Progenitor cell of endocrine pancreas (in vitro differentiated cells): ENCODE measurements at places on chromosomes 11 and 22.

DNA sequence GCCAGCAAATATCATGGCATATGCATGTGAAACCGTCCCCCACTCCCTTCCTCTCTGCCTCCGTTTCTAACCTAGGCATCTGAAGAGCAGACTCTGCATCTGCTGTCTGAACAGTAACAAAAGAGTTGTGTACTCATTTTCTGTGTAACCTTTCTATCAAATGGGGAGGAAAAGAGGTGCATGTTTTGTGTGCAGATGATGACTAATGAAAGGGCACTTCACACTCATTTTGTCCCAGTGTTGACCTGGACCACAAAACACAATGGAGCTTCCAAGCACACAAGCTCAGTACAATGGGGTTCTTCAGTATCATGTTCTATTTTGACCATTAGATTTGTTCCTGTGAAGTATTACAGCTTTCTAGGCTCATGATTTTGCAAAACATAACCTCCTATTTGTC is 13.0 kb downstream of the JHY start:
- DNase-seq, result no peak

GRCh38 chr11:5242933-5243815 is 6.5 kb downstream of the HBG1 start:
- DNase-seq, result no peak

GRCh38 chr22:37122598-37123180 is 13.2 kb upstream of the TMPRSS6 start:
- DNase-seq, result no peak

DNA sequence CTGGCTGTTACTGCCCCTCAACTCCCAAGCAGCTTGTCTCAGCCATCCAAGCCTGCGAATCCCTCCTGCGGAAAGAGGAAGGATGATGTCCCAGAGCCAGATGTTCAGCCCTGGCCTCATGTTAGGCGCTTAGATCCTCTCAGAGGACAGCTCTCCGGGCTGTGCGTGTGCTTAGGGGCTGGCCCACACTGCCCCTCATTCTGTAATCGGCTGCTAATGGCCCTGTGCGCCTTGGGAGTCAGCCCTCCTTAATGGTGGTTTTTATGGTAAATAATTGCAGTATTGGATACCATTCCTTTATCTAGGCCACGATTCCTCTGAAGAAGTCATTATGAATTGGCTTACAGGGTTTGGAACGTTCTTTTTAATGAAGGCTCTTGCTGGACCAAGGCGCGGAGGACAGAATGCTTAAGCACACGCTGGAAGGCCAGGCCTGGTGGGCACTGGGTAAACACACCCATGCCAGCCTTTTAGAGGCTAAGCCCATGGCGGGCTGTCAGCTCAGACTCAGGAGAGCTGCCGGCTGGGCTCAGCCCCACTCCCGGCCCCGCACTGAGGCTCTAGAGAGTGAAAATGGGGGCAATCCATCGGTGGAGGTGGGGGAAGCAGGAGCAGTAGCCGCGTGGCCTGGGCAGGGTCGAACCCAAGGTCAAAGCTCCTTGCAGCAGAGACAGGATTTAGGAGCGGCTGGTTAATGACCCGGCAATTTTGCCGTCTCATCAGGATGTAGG is 1157.5 kb downstream of the BRD1 start:
- DNase-seq, result no peak

DNA sequence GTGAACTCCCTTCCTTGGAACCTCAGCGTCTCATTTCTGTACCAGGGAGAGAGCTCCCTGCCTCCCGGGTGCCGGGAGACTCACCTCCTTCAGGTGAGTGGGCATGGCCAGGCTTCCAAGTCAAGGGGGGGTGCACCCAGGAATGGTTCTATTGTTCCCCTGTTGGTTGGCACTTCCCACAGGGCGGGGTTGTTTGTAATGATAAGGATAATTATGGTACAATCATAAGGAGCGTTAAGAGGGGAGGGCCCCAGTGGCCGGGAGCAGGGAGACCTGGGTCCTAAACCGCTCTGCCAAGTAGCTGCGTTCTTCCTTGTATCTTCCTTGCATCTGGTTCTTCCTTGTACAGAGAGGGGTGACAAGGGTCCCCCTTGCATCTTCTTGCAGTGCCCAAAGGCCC is 79.1 kb downstream of the LRRC32 start:
- no peak for DNase-seq

GRCh38 chr11:102240502-102240901 is 76.8 kb upstream of the BIRC3 start:
- DNase-seq, result no peak

DNA sequence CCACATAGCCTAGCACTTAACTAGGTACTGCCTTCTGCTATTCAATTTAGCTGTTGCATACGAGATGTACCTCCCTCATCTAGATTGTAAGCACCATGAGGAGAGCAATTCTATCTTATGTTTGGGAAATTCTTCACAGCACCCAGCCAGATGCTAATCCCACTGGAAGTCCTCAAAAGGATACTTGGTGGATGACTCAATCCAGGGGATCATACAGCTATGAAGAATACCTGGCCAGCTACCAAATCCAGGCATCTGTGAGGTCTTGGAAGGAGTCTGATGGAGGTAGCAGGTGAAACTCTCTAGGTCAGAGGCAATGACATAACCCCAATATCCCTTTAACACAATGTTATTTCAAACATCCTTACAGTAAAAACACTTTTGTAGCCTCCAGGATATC is 167.8 kb upstream of the NCAM1 start:
- DNase-seq, result no peak

DNA sequence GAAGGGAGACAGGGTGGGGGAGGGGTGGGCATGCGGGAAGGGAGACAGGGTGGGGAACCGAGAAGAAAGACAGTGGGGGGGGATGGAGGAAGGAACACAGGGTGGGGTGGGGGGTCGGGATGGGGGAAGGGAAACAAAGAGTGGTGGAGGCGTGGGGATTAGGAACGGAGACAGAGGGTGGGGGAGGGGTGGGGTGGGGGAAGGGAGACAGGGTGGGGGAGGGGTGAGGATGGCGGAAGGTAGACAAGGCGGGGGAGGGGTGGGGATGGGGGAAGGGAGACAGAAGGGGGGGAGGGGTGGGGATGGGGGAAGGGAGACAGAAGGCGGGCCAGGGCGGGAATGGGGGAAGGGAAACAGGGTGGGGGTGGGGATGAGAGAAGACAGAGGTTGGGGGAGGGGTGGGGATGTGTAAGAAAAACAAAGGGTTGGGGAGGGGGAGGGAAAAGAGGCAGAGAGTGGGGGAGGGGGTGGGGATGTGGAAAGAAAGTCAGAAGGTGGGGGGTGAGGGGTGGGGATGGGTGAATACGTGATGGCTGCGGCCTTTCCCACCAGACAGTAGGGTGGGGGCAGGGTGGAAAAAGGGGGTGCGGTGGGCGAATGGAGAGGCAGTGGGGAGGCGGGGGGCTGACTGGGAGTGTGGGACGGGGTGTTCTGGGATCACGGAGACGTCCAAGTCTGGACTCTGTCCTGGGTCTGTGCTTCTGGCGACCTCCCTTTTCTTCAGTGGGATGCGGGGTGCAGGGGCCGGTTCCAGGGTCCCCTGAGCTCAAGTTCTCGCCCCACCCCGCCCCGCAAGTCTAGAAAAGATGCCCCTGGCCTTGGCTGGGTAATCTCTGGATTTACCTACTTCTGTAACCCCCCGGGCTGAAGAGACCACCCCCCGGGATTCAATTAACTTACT is 744 bp downstream of the PRAME start:
- no peak for DNase-seq

DNA sequence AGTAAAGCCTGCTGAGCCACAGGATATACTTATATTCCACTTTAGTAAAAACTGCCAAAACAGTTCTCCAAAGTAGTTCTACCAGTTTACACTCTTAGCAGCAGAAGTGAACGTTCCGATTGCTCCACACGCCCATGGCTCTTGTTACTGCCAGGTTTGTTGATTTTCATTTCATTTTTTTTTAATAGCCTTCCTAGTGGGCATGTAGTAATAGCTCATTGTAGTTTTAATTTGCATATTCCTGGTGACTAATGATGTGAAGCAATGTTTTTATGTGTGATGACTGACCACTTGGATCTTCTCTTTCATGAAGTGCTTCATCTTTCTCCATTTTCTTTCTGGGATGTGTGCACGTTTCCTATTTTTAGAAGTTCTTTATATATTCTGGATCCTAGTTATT is 4.8 kb upstream of the C11orf97 start:
- DNase-seq, result no peak

GRCh38 chr11:70040452-70040851 is 37.7 kb upstream of the ANO1 start:
- DNase-seq, result no peak

DNA sequence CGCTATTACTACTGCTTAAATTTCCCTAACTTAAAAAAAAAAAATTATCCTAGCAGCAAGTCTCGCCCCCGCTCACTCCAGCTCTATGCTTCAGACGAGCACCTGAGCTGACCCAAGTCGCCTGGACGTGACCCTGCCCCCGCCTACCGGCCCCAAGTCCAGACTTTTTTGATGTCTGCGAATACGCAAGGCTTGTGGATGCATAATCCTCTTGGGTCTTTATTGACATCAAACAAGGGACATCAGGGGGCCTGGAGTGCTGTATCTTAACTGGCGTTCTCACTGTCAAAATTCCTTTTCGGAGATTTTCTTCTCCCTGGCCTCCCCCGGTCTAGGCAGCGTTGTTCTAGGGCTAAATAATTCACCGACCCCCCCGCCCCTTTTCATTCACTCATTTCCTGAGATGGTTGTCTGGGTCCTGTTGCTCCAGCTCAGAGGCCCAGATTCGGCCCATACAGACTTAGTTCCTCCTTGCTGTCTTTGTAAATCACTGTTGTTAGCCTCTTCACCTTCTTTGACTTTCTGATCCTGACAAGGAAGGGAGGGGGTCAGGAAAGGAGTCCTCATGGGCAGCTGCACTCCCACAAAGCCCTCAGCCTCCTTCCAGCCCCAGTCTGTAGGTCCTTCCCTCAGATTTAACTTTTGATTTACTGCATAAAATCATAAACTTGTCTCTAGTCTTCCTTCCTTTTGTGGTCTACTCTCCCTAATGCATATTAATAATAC is 601 bp upstream of the LRP4 start:
- DNase-seq, result no peak

GRCh38 chr11:95832763-95833162 is 42.5 kb downstream of the CEP57 start:
- DNase-seq, result no peak

DNA sequence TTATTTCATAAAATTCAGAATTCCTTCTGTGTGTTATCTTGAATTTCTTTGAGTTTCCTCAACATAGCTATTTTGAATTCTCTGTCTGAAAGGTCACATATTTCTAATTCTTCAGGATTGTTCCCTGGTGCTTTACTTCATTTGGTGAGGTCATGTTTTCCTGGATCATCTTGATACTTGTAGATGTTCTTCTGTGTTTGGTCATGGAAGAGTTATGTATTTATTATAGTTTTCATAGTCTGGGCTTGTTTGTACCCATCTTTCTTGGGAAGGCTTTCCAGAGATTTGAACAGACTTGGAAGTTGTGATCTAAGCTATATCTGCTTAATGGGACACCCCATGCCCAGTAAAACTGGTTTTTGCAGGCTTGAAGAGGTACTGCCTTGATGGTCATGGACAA is 149.6 kb downstream of the METTL15 start:
- DNase-seq, result no peak
